ENCODE measurements at places on chromosomes 16 and 17.

DNA sequence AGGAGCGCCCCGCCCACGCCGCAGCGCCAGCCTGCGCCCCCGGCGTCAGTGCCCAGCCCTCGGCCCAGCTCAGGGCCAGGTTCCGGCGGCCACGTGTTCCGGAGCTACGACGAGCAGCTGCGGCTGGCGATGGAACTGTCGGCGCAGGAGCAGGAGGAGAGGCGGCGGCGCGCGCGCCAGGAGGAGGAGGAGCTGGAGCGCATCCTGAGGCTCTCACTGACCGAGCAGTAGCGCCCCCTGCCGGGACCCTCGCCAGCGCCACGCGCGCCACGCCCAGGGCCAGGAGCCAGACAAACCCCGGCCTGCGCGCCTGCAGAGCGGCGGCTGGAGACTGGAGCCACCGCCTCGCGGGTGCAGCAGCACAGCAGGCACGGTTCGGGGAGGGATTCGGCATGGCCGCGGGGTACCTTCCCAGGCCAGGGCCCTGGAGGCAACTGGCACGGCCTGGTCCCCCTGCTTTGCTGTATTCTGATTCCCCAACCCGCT lies 9.3 kb downstream of the CORO6 start:
- DNase-seq = peak; percentile 90

GRCh38 chr17:13947499-13947898 lies 121.8 kb upstream of the COX10 start:
- no peak for DNase-seq

DNA sequence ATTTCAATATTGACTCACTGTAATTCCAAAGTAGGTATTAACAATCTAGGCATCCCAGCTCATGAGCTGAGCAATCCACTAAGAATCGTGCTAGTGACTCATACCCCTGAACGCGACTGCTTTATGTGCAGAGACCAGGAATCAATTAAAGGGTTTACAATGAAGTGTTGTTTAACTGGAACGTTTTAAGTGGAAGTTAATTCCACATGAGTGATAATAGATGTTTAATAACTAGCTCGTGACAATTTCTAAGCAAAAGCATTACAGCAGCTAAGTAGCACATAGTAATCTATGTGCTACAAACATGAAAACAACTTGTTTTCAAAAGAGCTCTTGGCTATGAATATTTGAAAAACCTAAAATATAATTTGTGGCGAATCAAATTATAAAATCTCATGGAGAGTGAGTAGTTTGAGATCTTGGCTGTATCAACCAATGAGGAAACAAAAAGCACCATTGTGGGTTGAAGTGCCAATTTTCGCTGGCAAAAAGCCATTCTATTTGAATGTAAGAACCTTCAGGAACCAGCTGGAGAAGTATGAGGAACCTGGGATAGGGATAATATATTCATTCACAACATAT lies 9.4 kb downstream of the GJC1 start:
- no peak for DNase-seq

GRCh38 chr16:61362585-61362984 lies 673.7 kb downstream of the CDH8 start:
- DNase-seq = no peak

DNA sequence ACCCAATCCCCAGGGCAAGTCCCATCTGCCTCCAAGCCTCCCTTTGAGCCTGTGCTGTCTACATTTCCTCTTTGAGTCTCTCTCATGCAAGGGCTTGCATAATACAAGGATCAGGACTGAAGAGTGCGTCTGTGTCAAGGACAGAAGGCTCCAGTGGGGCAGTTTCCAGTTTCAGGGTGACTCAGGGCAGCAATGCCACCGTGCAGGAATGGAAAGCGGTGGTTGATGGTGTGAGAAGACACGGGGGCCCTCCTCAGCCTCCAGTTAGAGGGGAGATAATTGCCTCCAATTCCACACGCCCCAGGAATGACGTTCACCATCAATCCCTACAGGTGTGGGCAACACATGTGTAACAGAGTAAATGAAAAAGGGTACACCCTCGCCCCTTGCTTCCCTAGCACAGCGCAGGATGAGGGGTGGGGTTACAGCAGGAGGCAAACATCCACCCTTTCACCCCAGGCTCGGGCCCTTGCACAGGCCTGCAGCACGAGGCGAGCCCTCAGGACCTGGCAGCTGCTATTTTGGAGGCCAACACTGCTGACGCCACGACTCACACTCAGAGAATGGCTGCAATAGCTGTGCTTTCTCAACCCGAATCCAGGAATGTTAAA lies 24.8 kb upstream of the SLC25A19 start:
- no peak for DNase-seq

DNA sequence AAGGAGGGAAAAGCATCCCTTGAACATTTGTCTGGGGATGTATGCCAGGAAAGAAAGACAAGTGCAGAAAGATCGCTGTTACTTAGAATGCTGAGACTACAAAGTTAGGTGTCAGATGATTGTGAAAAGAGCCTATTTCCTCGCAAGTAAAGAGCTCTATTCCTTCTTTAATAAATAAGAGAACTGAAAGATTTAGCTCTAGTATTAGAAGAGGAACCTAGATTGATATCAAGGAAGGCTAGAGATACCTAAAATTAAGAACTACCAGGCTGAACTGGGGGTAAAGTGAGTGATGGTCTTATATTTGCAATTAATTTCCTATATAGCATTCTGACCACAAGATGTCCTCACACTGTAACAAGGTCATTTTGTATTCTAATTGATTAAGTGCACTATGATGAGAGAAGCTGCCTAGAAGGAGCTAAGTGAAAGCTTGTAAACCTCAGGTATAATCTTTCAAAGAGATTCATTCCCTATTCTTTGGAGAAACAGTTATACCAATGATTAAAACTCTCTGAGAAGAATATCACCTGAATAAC lies 62.3 kb downstream of the SSH2 start:
- no peak for DNase-seq

DNA sequence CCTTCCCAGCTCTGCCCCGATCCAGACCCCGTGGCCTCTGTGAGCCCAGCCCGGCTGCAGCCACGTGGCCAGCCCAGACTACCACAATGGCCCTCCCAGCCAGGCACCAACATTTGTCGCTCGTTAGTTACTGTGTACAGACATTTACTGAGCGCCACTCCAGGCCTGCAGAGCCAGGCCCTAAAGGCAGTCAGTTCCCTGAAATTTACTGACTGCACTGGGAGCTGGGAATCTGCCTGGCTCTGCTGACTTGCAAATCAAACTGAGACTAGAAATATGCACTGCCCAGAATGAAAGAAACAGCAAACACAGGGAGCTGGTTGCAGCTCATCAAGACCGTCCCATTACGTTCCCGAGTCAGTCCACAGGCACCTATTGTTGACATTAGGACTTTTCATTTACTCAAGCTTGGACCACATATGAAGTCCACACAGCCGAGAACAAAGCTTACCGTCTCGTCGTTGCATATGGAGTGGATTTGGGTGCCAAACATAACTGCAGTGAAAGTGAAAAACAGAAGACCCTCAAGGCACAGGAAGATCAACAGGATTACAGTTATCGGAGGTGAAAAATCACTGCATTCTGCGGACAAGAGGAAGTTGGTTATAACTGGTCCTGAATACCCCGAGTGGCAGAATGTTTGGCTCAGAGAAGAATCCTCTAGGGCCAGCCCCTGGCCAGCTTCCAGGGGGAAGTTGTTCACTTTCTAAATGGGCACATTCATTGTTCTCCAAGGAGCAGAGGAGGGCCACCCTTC lies 34.5 kb downstream of the ZDHHC7 start:
- DNase-seq = no peak

GRCh38 chr17:82693168-82693867 lies 5.2 kb downstream of the RAB40B start:
- no peak for DNase-seq

GRCh38 chr17:66610361-66611133 lies 224.4 kb upstream of the CACNG5 start:
- no peak for DNase-seq

DNA sequence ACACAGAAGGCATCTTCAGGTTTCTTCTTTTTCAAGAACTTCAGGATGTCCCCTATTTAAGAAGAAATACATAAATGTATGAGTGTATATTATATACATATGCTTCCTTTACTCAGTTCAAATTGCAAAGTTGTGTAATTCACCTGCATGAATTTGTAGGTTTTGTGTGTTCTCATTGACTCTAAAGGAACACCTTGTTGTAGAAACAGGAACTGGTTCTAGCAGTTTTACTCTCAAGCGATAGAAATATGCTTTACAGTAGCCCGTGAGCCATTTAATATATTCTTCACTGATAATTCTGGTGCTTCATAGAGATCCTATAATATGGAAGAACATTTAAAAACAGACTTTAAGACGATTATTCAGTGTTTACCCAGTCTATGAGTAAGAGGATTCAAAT lies 53.3 kb upstream of the LRRC37A3 start:
- DNase-seq = no peak

GRCh38 chr17:80868022-80868609 lies 123.5 kb upstream of the CHMP6 start:
- no peak for DNase-seq

GRCh38 chr17:31136319-31136718 lies 41.5 kb downstream of the NF1 start:
- no peak for DNase-seq

DNA sequence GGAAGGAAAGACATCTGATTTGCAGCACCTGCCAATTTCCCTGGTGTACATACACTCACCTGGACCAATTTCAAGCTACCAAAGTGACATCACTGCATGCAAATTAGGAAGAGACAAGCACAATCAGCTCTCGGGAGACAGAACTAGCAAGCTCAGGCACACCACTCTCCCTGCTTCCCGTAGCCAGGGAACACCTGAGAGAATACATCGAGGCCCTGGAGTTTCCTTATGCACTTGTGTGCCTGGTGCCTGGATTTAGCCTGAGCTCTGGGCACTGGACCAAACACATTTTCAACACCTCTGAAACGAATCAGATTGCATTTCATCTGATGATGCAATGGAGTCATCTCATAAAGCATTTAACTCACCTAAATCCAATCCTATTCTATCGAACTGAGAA lies 110.5 kb downstream of the HS3ST2 start:
- no peak for DNase-seq

DNA sequence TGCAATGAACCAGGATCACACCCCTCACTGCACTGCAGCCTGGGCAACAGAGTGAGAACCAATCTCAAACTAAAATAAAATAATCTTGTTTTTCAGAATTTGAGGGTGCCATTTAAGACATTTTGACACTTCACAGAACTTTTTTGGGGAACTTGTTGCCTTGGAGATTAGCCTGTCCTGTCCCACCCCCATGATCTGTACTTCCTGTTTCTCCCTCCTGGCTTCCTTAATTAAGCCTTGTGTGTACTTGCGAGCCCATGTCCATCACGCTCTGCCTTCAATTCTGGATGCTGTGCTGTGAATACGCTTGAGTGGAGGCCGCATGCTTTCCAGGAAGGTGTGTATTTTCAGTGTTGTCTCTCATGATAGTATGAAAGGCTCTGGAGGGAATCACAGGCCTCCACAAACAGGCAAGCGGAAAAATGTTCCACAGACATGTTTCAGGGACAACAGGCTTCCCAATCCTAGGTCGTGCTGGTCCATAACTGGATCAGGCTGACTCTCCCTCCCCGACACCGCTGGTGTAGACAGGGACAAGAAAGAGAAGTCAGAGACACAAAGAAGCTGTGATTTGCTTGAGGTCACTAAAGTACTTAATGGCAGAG lies 56.9 kb downstream of the NOS2 start:
- DNase-seq = no peak

DNA sequence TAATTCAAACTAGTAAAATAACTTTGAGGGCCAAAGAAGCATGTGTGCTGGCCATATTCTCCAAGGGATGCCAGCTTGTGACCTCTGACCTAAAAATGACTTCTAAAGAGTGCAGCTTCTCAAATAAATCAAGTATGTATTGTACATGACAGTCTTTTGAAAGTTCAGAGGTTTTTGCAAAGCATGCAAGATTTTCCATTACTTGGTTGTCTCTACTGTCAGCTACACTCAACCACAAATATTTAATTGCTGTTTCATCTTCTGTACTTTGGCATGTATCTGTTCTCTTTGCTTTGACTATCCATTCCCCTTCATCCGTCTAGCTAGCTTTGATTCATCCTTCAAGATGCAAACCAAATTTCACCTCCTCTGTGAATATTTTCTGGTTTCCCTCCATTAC lies 121.9 kb upstream of the HS3ST2 start:
- no peak for DNase-seq

- DNase-seq = no peak
These were observed 2.3 kb upstream of the KRT15 start for GRCh38 chr17:41520821-41521521.

DNA sequence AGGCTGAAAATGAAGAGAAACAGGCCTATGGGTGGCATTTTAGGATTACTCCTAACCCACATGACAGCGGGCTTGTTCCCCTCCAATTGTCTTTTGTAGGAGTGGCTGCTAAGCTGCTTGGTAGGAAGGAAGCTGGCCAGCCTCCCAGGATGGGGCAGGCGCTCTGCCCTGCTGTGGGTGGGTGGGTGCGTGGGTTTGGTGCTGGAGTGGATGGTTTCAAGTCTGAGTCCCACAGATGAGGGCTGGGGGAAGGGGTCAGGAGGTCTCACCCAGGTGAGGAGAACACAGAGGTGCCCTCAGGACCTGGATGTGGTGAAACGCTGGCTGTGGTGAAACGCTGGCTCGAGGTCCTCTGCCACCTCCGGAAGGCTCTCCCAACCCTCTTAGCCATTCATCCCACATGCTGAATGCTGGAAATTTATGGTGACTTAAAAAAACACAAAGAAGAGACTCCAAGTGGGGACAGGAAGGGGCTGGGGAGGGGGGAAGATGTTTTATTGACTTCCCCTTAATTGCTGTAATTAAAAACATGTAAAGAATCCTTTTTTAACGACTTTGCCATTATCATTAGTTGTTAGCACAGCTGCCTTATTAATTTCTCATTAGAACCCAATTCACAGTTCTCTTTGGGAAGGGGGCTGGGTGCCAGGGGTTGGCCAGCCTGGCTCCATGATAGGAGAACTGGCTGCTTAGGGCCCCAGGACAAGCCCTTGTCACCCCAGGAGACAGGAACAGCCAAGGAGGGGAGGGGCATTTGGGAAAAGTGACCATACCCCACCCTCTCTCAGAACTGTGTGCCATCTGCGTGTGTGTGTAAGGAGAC lies 153.5 kb upstream of the CDC42EP4 start:
- no peak for DNase-seq

DNA sequence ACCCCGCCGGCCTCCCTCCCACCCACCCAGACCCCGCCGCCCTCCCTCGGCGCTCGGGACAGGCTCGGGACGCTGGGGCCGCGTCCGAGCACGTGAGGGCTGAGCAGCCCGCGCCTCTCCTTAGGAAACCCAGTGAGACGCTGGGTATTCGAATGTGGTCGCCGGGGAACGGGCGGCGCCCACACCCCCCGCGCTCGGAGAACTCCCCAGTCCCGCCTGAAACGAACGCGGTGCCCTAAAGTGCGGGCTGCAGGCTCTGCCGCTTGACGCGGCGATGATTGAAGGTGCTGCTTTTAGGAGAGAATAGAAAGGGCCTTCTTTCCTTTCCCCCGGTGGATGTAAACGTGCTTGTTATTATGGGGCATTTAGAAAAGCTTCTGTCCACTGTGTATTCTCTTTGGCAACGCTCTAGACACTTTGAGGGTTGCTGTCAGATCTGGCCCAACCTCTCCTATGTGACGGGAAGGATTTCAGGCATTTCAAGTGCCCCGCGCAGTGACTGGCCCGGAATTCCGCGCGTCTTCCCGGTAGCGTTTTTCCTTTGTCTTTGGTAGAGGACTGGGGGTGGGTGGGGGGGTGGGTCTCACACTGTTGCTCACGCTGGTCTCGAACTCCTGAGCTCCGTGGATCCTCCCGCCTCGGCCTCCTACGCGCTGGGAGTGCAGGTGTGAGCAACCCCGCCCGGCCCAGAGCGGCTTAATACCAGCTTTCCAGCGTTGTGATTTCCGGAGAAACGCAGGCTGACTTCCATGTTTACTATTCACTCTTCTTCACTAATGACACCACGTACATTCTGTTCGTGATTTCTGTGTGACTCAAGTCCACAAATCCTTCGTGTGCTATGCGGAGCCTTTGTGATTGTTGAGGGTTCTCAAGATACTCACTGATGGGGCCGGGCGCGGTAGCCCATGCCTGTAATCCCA lies 21.8 kb upstream of the FOXK2 start:
- DNase-seq = peak; percentile 28

Data from activated gamma-delta T cell treated with Interleukin-2 at 50 U/mL for 16 hours (primary cell).